ENCODE measurements at places on chromosomes 7 and 10.
A peak's percentile ranks its signal among the peaks of the same experiment; 100 is the strongest.

DNA sequence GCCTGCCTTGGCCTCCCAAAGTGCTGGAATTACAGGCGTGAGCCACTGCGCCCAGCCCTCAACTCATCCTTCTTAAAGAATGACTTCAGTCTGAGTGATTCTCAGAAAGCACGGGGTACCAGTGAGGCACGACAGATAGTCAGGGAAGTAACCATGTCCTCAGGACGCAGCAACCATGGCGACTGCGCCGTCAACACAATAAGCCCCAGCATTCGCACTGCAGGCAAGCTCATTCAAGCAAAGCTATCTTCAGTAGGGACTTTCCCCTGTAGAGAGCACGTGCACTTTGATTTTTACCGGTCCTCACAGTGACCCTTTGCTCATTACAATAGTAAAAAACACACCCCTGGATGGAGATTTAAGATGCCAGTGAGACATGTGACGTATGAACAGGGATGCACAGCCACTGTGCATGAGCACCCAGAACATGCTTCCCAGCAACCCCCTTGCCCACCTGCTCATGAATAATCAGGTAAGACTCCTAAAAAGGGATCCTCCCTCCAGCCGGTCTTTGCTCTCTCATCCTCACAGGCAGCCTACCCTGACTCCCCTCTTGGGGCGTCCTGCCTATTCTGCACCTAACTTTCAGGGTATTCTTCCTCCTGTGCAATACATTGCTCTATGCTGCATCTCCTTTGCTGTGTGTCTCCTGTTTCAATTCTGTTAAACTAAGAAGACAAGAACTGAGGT, 9.1 kb downstream of the WDR86 start:
- DNase-seq = no peak

DNA sequence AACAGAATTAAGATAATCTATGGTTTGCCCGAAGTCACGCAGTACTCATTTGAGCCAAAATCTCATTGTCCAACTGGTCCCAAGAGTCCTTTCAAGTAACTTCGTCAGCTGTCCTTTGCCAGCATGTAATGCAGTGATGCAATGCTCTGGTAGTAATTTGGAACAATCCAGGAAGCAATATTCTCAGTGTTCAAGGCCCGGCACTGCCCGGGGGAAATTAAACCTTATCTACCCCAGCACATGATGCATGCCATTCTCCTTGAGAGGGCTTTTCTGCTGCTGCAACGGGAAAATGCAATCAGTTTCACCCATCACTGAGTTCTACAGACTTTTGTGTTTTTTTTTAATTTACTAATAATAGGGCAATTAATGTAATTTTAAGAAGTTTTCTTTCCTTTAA, 77.6 kb upstream of the NME8 start:
- no peak for DNase-seq

- no peak for DNase-seq
Observed at GRCh38 chr7:67654642-67655041, 658.0 kb downstream of the TYW1 start.

DNA sequence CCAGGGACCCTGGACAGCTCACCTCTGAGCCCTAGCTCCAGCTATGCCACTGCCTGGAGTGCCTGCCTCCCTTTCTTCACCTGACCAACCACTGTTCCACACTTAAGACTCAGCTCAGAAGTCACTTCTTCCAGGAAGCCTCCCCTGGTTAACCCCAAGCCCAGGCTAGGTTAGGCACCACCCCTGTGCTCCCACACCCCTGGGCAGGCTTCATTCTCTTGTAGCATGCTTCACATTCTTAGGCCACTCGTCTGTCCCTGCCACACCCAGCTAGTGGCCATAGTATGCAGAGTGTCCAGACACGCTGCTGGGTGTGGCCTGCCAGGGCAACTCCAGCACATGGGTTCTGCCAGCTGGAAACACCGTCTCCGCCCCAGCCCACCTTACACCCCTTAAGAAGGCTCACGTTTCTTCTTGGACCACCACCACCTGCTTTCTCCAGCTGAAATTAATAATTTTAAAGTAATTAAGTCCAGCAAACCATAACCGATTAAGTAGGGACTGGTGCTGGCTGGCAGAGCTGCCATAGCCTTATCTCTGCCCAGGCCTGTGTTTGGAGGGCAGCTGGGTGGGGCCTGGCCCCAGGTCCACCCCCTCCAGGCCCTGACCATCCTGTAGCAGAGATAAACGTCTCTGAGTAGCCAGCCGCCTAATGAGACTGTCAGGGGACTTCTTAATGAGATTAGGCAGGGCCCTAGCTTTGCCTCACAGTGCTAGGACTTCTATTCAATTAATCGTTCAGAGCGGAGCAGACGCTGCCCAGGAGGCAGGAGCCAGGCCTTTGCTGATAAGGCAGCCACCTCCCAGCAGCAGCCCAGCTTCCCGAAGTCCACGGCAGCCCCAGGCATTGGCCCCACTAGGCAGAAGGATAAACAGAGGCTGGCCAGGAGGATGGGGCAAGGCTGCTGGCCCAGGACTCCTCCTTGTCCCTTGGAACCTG, 20.5 kb downstream of the GRID1 start:
- no peak for DNase-seq

DNA sequence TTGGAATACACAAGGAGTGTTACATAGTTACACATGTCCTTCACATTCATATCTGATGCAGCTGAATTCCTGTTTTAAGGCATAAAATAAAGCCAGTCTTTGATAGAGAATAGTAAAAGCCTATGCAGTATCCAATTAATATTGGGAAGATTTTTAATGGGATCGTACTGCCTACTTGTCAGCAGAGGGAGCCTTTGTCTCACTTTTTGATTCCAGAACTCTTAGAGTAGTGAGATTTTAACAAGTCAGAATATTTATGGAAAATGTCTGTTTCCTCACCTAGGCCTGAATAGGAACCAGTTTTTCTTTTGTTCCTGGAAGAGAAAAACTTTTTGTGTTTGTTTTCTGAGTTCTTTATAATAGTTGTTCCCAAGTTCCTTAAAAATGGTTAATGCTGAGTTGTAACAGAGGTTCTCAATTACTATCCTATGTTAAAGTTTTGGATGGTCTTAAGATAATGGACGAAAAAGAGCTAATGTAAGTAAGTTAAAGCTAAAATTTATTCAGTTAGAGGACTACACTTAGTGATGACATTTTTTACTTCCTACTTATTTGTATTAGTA, 114.0 kb downstream of the BBS9 start:
- DNase-seq = no peak

DNA sequence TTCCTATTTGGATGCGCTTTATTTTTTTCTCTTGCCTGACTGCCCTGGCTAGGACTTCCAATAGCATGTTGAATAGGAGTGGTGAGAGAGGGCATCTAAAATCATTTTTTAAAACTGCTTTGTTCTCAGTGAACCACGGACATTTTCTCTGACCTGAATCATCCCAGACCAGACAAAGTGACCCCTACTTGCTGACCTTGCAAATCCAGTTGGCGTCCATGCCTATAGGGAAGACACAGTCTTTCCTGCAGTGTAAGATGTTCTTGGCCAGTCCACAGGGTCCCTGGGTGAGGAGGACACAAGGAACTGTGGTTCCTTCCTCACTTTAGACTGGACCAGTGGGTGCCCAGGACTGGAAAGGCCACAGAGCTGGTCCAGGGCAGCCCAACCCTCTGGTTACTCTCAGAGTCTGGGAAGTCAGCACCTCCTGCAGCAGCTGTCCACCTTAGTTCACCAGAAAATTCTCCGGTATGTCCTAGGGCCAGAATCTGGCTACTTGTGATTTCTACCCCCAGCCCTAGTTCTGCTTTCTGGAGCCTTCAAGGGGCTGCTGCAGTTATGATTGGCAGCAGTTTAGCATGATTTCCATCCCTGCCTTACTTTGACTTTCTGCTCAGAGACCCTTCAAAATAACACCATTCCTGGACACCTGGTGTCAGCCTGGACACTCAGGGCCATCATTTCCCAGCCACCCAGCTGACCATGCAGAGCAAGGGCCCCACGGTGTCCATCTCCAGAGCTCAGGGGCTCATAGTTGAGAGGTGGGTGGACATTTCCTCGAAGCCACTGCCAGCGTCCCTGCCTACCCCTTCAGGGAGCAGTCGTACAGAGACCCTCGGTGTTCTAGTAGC, 19.3 kb downstream of the VIPR2 start:
- DNase-seq = no peak

GRCh38 chr10:60914690-60915141, 29.3 kb downstream of the RHOBTB1 start:
- DNase-seq = no peak

DNA sequence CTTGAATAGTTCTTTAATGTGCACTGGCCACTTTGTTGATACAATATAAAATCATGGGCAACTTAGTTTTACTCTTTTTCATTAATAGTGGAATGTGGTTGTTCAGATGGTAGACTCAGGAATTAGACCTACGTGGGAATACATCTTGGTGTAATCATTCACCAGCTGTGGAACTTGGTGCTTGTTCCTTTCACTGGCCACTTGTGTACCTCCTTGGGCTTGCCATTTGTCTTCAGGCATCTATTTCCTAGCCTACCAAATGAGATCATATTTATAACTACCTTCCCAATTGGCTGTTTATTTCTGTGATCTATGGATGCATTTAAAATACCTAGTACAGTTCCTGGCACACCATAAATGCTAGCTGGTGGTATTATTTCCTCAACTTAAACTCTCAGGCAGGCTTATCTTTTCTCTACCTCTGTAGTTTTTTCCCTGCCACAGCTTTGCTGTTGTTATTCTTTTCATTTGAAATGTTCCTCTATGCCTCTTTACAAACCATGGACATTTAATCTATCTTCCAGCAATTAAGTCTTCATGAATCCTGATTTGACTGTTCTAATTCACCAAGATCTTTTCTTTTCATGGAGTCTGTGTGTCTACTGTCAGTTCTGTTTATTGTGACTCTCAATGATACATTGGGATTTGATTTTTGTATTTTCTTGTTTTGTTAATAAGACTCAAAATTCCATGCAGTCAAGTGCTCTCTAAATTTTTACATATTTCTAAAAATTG, 113.0 kb downstream of the ADAM22 start:
- DNase-seq = no peak

DNA sequence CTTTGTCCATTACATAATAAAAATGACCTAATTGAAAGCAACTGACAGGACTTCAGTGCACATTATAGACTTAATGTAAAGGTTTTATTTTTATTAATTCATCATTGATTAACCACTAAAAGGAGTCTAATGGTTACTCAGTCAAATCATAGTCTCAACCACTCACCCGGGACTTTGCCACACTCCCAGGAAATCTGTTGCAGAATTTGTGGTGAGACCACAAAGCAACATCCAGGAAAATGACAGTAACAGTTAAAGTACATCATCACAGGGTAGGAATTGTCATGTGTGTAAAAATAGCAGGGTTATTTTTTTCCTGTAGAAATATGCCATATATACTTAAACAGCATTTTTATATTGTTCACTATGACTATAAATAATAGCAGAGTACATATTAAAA, 6.3 kb upstream of the HGF start:
- no peak for DNase-seq

DNA sequence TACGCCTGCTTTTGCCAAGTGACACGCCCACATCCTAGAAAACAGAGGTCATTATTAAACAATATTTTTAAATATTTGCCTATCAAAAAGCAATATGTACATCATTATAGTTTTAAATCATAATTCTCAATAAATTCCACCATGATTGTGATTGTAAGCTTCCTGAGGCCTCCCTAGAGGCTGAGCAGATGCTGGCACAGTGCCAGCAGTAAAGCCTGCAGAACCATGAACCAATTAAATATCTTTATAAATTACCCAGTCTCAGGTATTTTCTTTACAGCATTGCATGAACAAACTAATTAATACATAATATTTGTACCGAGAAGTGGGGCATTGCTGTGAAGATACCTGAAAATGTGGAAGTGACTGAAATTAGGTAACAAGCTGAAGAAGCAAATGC, 174.7 kb upstream of the TMEM196 start:
- no peak for DNase-seq

- DNase-seq = no peak
Observed at GRCh38 chr7:137975221-137975620, 26.7 kb downstream of the CREB3L2 start.

GRCh38 chr10:96360766-96361165, 2.0 kb upstream of the OPALIN start:
- no peak for DNase-seq

- no peak for DNase-seq
Observed at GRCh38 chr10:130392031-130392430, 255.8 kb downstream of the GLRX3 start.

DNA sequence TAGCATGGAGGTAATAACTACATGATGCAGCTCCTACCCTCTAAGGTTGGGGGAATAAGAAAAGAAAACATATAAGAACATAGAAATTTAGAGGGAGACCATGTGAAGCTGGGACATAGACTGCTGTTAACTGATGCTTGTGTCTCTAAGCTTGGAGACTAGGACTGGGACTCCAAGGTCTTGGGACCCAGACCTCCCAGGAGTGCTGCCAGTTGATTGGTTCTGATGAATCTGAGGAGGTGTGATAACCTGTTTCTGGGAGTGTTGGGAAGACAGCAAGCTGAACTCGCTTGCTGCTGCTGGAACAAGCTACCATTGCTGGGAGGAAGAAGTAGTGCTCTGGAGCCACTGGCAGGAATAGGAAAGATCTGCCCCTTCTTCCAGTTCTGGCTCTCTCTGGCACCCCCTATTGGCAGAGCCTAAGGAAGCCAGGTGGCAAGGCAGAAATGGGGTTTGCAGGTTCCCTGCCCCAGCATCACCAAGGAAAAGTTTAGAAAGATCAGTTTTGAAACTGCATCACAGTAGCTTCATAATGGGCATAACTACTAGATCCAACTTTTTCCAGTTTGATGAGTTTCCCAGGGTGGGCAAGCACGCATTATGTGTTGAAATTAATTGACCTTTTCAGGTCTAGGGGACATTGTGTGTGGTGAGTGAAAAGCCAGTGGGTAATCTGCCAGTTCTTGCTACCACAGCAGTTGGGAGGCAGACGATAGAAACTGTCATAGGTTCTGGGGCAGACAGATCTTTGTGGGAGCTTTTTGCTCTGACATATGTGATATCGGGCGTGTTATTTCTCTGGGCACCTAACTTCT, 140.7 kb downstream of the SND1 start:
- peak; percentile 59 for DNase-seq

DNA sequence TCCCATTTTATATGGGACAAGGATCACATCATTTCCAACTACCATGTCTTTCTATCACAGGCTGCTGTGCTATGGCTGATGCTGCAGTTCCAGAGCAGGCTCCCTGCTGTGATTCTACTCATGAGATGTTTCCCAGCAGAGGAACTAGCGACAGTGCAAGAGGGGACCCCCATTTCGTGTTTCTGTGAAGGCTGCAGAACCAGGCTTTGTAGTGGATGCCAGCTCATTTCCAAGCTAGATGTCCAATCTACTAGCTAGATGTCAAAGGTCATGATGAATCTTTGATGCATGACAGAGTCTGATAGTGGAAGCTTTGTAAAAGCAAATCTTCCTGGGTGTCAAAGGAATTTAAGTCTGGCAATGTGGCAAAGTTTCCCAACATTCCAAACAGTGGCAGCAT, 21.2 kb upstream of the MYO3A start:
- DNase-seq = no peak

DNA sequence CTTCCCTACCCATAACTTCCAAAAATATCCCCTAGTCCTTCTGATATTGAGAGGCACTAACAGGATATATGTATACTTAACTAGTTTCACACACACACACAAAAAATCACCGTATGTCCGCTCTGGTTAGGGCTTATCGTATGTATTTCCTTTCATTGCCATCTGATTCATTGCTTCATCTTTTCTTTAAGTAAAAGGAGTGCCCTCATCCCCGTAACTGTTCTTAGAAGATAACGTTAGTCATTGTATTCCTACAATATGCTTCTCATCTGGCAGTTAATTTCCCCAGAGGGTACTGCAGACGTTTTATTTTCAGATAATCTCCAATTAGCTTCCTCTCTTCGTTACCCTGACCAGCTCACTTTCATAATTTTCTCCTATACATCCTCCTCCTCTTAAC, 37.3 kb downstream of the NRCAM start:
- no peak for DNase-seq

Data from activated naive CD4-positive, alpha-beta T cell treated with anti-CD3 and anti-CD28 coated beads for 36 hours (primary cell).